Right lung (tissue), 10 donors: ENCODE measurements at places on chromosomes 3 and 15. TPM values are rescaled to one million over a fixed set of nuclear protein-coding genes. Genes with fewer than 3 reads are reported as not detected.

GRCh38 chr3:197392961-197393360 is 94.5 kb upstream of the DLG1 start:
- DNase-seq: no peak

The WDR5B gene
- 8.9 TPM for polyA plus RNA-seq

The FSIP1 gene
- polyA plus RNA-seq: 0.59 TPM

DNA sequence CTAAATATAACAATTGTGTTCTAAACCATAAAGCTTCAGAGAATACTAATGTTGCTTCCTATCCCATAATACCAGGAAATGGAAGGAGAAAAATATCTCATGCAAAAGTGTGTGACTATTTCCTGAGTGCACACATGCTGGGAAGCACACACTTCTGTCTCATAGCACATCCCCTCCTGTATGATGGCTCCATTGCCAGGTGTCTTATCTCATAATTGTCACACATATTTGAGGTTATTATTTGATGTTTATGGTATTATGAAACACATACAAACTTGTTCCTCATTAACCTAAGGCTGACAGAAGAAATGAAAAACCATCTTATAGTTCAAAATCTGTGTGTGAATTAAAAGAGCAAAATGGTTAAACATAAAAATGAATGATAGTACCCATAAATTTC is 65.4 kb downstream of the SERP1 start:
- DNase-seq: no peak

- DNase-seq: no peak
Observed at GRCh38 chr3:190012314-190012782, 108.3 kb downstream of the P3H2 start.

DNA sequence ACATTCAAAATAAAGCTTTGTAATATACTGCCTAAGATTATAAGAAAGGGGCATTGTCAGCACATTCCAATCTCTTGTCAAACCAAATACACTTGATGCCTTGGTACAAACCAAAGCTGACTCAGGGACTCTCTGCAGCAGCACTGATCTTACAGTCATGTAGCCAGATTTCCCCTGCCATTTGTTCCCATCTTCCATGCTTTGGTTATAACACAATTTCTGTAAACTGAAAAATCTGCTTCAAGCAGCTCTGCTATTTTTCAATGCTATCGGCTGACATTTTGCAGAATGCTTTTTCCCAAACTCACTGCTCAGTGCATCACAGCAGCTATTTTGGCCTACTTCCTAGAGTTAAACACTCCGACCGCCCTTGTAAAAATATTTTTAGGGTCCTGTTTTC is 18.2 kb downstream of the PLOD2 start:
- DNase-seq: no peak

DNA sequence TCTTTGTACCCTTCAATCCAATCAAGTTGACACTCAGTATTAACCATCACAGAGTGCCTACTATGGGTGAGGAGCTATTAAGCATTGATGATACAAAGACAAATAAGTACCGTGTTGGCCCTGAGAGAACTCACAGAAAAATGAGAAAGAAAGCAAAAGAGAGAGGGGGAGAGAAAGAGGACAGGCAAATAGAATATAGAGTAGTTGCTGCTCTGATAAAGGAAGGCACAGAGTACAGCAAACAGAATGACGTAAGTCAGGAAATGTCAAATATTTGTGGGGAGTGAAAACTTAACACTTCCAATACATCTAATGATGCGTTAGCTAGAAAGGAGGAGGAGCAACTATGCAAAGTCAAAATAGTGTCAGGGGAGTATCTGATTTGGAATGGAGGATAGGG is 320.6 kb upstream of the KCNH8 start:
- no peak for DNase-seq

- DNase-seq: no peak
Observed at GRCh38 chr15:40754574-40754882, 526 bp downstream of the RMDN3 start.

The EIF4A2 gene
- 901 TPM for polyA plus RNA-seq

GRCh38 chr3:40915346-40915865 is 283.9 kb upstream of the CTNNB1 start:
- no peak for DNase-seq
